Esophagus squamous epithelium (tissue), 5 donors: ENCODE measurements at places on chromosomes 4 and X.

DNA sequence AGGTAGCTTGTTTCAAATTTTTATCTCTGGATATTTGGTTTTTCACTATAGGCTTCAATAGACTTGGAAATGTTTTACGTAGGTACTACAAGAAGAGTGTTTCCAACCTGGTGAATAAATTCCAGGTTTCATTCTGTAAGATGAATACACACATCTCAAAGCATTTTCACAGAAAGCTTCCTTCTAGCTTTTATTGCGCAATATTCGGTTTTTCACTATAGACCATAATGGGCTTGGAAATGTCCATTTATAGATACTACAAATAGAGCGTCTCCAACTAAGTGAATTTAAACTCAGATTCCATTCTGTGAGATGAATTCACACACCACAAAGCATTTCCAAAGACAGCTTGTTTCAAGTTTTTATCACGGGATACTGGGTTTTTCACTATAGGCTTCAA is 857.7 kb upstream of the HS3ST1 start:
- H3K27ac ChIP-seq = no peak overlapping the region
- no peaks in the 10 kb centered on the region for H3K4me1 ChIP-seq
- no peaks in the 10 kb centered on the region for H3K27me3 ChIP-seq
- H3K36me3 ChIP-seq = no peaks in the 10 kb centered on the region
- H3K4me3 ChIP-seq = no peak overlapping the region

DNA sequence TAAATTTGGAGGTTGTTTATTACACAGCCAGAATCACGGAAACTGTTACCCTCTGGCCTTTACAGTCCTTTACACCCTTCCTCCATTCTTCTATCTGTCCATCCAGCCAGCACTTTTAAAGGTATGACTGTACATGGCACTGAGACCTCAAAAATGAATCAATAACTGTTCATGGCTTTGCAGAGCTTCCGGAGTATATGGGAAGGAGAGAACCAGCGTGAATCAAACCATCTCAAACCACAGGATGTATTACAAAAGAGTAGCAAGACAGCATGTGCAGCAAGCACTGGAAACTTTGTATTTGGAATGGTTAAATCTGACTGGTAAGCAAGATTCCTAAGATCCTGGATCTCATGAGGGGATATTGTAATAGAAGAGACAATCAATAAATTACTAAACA is 228.5 kb upstream of the CASK start:
- no peak for DNase-seq
- no peaks in the 10 kb centered on the region for H3K27me3 ChIP-seq
- no peaks in the 10 kb centered on the region for H3K36me3 ChIP-seq
- H3K4me1 ChIP-seq = no peaks in the 10 kb centered on the region

GRCh38 chr4:118739022-118739713 is 54.0 kb downstream of the METTL14 start:
- H3K36me3 ChIP-seq = peaks cover 5% of the 10 kb centered on the region
- H3K27me3 ChIP-seq = no peaks in the 10 kb centered on the region
- DNase-seq = no peak
- no peak overlapping the region for H3K4me3 ChIP-seq

GRCh38 chr4:180698550-180699195 is 1544.5 kb upstream of the TENM3 start:
- H3K36me3 ChIP-seq = no peaks in the 10 kb centered on the region
- no peak overlapping the region for H3K27ac ChIP-seq
- H3K4me3 ChIP-seq = no peak overlapping the region
- no peaks in the 10 kb centered on the region for H3K27me3 ChIP-seq

GRCh38 chrX:97158269-97158668 is 274.6 kb downstream of the RPA4 start:
- no peaks in the 10 kb centered on the region for H3K27me3 ChIP-seq
- DNase-seq = no peak
- H3K4me3 ChIP-seq = no peak overlapping the region
- no peaks in the 10 kb centered on the region for H3K4me1 ChIP-seq

DNA sequence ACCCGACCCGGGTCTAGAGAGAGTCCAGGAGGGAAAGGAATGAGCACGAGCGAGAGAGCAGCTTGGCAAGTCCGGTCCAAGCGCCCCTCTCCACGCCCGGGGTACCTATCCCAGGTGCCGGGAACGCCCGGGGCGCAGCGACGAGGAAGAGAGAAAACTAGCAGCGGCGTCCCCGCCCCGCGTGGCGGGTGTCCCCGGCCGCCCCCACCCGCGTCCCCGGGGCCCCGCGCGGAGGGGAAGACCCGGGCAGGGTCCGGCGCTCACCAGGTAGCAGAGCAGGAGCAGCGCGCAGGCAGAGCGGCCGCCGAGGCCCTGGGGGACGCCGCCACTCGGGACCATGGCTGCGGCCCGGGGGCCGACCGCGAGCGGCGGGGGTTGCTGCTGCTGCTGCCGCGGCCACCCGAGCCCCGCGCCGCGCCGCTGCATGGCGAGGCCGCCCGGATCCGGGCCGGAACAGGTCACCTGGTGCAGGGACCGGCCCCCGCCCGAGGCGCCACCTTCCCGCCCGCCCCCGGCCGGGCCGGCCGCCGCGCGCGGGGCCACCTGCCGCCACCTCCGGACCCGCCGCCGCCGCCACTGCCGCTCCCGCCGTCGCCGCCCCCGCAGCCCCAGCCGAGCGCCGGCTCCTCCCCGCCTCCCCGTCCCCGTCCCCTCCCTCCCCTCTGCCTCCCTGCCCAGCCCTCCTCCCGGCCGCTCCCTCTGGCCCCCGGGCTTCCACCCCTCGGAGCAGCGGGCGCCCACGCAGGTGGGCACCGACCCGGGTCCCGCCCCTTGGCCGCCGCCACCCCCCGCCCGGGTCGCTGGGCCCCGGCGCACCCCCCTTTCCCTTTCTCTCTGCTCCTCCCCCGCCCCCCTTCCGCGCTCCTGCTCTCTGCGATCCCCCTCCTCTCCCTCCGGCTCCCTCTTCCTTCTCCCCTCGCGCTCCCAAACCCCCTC is at the start of gene SEL1L3:
Gene SEL1L3 (minus strand): TSS at position 578 of the 936 bp plus-strand sequence. CDS start 152 bp downstream, at position 426.
- H3K4me1 ChIP-seq = peaks cover 22% of the 10 kb centered on the region
- H3K36me3 ChIP-seq = no peaks in the 10 kb centered on the region
- peak within 1 kb of the TSS; percentile 49 for H3K27ac ChIP-seq
- no peaks in the 10 kb centered on the region for H3K27me3 ChIP-seq
- peak within 1 kb of the TSS; percentile 52 for H3K4me3 ChIP-seq
- DNase-seq = no peak
